Myocyte (in vitro differentiated cells): ENCODE measurements at places on chromosomes 11 and 22. TPM values are rescaled to one million over a fixed set of nuclear protein-coding genes. Genes with fewer than 3 reads are reported as not detected.

ADORA2A gene
- total RNA-seq, result 1.1 and 6.4 TPM in 2 replicates

SLC22A9 gene
- not detected in 2 replicates for total RNA-seq

MYO7A gene
- 0.57 and 0.96 TPM in 2 replicates for total RNA-seq

PDGFD gene
- 0.08 TPM in 1 of 2 replicates, not detected in the other for total RNA-seq

BCR gene
- total RNA-seq, result 18.1 and 42.0 TPM in 2 replicates

EPS8L2 gene
- total RNA-seq, result 20.4 and 26.5 TPM in 2 replicates

BARX2 gene
- not detected in 2 replicates for total RNA-seq

OTOG gene
- total RNA-seq, result 0.08 and 0.10 TPM in 2 replicates

DCDC1 gene
- 0.03 and 0.73 TPM in 2 replicates for total RNA-seq

OR5P2 gene
- not detected in 2 replicates for total RNA-seq

APLNR gene
- 0.05 TPM in 1 of 2 replicates, not detected in the other for total RNA-seq

APOA4 gene
- not detected in 2 replicates for total RNA-seq

KCNJ1 gene
- 0.29 TPM in 1 of 2 replicates, not detected in the other for total RNA-seq

ENTHD1 gene
- not detected in 2 replicates for total RNA-seq

CATSPERZ gene
- not detected in 2 replicates for total RNA-seq

TCN2 gene
- total RNA-seq, result 11.7 and 16.7 TPM in 2 replicates

PNPLA5 gene
- not detected in 2 replicates for total RNA-seq

IFITM1 gene
- total RNA-seq, result 14.3 and 17.3 TPM in 2 replicates

TUB gene
- total RNA-seq, result 15.5 and 29.3 TPM in 2 replicates

ART1 gene
- 2.4 and 2.7 TPM in 2 replicates for total RNA-seq

NTM gene
- total RNA-seq, result 41.5 and 49.2 TPM in 2 replicates

FLRT1 gene
- not detected in 2 replicates for total RNA-seq

MAJIN gene
- total RNA-seq, result not detected in 2 replicates

TEX54 gene
- not detected in 2 replicates for total RNA-seq
